ENCODE measurements at places on chromosomes 1 and 21. TPM values are rescaled to one million over a fixed set of nuclear protein-coding genes. Genes with fewer than 3 reads are reported as not detected.

INSRR gene
- polyA plus RNA-seq, result 0.04 TPM

NEXN gene
- 86.1 TPM for polyA plus RNA-seq

CELA3A gene
- polyA plus RNA-seq, result 2.0 TPM

PIP5K1A gene
- polyA plus RNA-seq, result 22.1 TPM

RIPPLY3 gene
- 0.48 TPM for polyA plus RNA-seq

ATAD3C gene
- 3.3 TPM for polyA plus RNA-seq

C1orf185 gene
- polyA plus RNA-seq, result not detected

GPR37L1 gene
- polyA plus RNA-seq, result 0.10 TPM

SLC22A15 gene
- polyA plus RNA-seq, result 1.5 TPM

FMO1 gene
- 0.42 TPM for polyA plus RNA-seq

SERPINC1 gene
- polyA plus RNA-seq, result 1.4 TPM

SPRR1A gene
- polyA plus RNA-seq, result not detected

MAB21L3 gene
- 0.76 TPM for polyA plus RNA-seq

RNF207 gene
- polyA plus RNA-seq, result 14.1 TPM

C1QA gene
- polyA plus RNA-seq, result 223 TPM

CD46 gene
- 97.9 TPM for polyA plus RNA-seq

All from urinary bladder (tissue), 4 donors.